Mucosa of gallbladder (tissue), 1 donor: ENCODE measurements at places on chromosomes 2 and 18.

DNA sequence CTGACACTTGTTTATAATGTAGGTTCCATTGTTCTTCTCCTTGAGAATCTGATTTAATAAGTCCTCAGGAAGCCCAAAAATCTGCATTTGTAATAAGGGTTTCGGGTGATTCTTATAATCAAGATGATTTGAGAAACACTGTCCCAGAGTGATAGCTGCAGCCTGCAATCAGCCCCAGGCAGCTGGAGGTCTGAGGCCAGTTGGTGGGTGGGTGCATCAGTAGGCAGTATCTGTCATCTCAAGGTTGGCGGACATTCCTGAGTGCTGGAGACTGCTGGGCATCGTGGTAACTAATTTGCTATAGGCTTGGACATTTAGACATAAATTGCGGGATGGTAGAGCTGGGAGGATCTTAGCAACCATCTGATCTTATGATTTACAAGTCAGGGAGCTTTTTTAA, 2.7 kb upstream of the IL18RAP start:
- DNase-seq = no peak

GRCh38 chr2:40439473-40439872, 12.4 kb downstream of the SLC8A1 start:
- no peak for DNase-seq

DNA sequence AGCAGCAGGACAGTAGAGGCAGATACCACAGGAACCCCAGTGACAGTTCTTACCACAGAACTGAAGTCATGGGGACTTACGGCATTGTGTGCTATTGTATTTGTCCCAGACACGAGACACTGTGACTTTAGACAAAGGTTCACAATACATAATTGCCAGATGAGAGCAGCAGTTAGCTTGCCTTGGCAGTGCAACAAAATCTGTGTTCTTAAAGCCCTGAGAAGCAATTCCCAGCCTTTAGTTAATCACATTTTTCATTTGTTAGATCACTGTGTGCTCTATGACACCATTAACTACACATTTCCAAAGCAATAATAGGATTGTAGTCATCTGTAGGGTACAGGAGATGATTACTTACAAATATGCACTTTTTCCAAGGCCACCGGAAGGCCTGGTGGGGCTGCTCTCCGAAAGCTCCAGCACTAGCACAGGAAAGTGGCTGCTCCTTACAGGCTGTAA, 97.5 kb upstream of the LDLRAD4 start:
- DNase-seq = no peak

DNA sequence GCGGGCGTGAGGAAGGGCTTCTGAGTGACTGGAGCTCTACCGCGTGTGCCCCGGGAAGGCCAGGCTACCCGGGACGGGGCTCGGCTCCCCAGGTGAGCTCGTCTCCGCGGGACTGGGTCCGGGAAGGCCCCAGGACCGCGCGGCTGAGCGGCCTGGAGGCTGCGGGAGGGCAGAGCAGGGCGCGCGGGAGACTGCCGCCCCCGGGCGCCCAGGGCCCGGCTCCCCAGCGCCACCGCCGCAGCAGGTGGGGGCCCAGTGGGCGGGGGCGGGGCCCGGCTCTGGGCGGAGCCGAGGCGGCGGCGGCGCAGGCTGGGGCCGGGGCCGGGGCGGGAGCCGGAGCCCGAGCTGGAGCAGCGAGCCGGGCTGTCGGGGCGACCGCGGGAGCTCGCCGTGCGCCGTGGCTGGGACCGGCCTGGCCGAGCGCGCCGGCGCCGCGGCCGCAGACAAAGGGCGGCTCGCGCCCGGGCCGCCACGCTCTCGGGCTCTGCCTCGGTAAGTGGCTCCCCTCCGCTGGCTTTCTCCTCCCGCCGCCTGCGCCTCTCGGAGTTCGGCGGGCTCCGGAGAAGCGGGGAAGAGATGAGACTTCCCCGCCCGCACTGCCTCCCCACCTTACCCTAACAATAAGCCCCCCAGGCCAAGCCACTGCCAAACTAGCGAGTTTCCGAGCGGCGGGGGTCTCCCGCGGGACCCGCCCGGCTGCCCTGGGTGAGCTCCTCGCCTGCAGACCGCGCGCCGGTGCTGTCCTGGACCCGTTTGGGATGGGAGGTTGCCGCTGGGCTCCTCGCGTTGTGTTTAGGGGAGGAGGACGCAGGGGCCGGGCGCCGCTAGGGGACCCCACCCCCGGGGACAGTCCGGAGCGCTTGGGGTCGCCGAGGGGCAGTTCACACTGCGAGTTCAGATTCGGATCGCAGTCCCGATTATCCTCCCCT, at the start of gene MAPK4:
Gene MAPK4 (plus strand): TSS at position 336 of the 929 bp plus-strand sequence. CDS start 103,872 bp downstream, outside the sequence.
- DNase-seq = peak; percentile 29

DNA sequence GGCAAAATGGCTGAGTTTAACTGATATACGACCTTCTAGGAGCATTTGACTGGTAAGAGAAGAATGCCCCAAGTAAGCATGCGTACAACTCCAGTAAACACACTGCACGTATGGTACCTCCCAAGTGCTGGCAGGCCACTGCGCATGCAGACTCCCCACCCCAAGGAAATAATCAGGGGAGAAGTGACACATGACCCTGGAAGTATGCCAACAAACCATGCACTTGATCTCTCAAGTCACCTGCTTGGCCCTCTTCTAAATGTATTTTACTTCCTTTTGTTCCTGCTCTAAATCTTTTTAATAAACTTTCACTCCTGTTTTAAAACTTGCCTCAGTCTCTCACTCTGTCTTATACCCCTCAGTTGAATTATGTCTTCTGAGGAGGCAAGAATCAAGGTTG, 129.8 kb upstream of the COL5A2 start:
- DNase-seq = peak; percentile 25

- peak; percentile 69 for DNase-seq
These were observed at the start of gene CAPG for GRCh38 chr2:85409845-85410583. Gene CAPG (minus strand): TSS chr2:85410366. CDS start chr2:85402145, 8,221 bp downstream.
